ENCODE measurements at places on chromosomes 6 and 20.

DNA sequence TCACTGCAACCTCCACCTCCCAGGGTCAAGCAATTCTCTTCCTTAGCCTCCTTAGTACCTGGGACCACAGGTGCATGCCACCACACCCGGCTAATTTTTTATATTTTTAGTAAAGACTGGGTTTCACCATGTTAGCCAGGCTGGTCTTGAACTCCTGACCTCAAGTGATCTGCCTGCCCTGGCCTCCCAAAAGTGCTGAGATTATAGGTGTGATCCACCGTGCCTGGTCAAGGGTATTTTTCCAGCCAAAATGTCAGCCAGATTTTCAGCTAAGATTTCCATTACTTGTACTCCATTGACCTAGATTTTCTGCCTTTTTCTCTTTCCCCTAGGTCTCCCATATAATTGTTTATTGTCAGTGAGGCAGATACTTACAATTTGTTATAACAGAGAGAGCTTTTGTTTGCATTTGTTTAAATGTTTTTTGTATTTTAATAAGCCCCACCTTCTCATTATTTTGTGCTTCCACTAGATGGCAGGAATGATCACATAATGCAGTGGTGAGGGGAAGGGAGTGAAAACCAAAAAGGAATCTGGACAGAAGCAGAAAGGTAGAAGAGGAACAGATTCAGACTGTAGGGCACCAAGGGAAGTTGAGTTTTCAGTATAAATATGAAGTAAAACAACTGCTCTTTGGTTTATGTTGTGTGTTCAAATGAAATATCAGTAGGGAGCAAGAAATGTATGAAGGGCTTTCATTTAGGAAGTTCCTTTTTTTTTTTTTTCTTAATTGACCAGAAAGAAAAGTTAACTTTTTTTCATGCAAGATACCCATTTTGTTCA lies 29.7 kb downstream of the RPF2 start:
- no peak for DNase-seq

DNA sequence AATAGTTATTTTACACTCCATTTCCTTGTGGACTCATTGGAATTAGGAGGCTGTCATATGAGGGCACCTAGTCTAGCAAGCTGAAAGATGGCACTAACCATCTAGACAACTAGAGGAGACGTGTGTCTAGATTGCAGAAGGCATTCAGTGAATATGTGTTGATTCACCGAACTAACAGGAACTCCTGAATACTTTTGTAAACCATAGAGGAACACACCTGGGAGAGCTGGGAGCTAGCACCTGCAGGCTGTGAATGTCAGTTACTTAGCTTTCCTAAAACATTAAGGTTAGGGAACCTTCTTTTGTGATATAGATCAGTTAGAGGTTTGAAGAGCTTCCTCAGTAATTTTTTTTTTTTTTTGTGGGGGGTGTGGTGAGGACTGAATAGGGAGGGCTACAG lies 7.7 kb downstream of the OPN5 start:
- no peak for DNase-seq

- DNase-seq: no peak
Observed at GRCh38 chr6:107821591-107821990, 2.5 kb downstream of the SCML4 start.

GRCh38 chr20:47421076-47421475 lies 64.6 kb upstream of the ZMYND8 start:
- no peak for DNase-seq

- DNase-seq: no peak
Observed at GRCh38 chr6:41896281-41896680, 1.1 kb upstream of the USP49 start.

- DNase-seq: no peak
Observed at GRCh38 chr6:36791521-36792135, 47.6 kb downstream of the CPNE5 start.

DNA sequence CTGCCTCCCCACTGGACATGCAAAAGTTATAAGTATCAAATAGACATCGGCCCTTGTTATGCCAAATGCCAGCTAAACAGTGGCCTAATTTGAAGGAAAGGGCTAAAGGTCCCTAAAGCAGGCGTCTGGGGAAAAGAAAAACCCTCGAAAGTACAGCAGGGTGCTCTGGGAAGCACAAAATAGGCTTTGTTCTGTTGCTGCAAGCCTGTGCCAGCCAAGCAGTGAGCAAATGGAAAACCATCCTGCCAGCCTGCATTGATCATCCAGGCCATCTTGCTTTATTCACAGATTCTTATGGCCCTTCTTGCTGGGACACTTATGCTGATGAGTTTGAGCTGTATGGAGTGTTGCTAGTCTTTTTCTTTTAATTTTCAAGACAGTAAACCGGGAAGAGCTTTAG lies 62.2 kb upstream of the PLEKHG1 start:
- DNase-seq: no peak

DNA sequence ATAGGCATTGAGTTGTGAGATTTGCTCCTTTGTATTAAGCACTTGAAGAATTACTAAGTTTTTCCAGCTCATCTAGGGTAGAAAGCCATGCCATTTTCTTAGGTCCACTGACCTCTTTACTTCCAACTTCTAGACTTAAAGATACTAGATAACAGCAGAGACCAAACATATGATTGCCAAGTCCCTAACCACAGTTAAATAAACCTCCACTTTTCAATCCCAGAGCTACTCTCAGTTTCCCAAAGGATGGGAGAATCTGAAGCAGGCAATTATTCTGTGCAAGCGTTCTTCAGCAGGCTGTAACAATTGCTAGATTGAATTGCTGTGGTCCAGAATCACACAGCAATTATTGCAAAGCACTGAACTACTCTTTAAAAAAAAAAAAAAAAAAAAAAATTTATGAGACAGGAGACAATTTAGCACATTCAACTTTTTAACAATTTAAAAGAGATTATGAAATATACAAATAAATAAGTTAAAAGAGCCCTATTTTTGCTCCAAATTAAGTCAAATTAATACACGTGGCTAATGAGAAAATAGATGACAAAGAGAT lies 104.0 kb upstream of the PRSS16 start:
- no peak for DNase-seq

DNA sequence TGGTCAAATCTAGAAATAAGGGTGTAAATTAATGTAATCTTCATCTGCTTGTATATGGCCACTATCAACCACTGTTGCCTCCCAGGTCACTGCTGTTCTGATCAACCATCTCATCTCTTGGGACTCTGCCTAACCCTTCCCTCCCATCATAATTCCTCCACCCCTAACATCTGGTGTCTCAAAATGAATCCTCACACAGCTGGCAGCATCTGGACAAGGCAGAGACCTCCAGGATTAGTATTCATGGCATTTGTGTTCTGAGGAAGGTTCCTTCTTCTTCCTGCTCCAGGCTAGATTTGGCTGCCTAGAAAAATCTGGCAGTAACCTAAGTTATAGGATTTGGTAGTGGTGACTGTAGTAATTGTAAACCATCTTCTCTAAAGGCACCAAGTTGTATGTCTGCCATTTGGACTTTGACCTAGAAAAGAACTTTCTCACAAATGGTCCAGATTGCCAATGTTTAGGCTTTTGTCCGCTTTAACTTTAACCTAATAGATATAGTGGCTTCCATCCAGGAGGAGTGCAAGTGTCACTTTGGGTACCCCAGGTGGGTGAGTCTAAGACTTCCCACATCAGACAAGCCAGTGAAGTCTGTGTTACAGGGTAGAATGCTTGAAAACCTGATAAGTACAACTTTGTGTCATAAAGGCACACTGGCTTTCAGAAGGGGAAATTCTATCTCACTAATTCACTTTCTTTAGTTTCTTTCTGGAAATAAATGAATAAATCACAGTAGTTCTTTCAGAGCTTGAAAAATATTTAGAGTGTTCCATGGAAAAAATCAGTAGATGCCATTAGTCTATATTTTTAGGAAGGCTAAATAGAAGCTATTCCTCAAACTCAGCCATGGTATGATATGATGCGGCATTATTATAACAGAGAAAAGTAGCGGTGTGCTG lies 3.0 kb upstream of the PHACTR2 start:
- no peak for DNase-seq

GRCh38 chr6:2611092-2611491 lies 139.6 kb downstream of the MYLK4 start:
- DNase-seq: no peak
